ENCODE measurements at places on chromosomes 1 and 21.

DNA sequence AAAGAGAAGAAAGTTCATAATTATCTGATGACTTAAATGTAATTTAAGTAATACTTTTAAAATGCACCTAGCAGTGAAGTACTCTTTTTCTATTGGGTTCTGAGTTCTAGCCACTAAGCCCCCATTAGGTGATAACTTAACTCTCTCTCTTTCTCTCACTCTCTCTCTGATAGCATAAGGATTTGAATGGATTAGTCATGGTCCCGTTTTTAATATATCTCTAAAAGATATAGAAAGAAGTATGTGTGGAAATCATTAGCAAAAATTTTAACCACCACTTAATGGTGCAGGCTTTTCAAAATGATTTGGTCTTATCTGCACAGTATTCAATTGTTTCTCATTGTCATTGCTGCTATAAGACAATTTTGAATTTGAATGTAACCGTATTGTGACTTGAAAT lies 78.2 kb downstream of the RWDD3 start:
- DNase-seq = no peak

- no peak for DNase-seq
These were observed 49.5 kb downstream of the CHD1L start for GRCh38 chr1:147292012-147292411.

DNA sequence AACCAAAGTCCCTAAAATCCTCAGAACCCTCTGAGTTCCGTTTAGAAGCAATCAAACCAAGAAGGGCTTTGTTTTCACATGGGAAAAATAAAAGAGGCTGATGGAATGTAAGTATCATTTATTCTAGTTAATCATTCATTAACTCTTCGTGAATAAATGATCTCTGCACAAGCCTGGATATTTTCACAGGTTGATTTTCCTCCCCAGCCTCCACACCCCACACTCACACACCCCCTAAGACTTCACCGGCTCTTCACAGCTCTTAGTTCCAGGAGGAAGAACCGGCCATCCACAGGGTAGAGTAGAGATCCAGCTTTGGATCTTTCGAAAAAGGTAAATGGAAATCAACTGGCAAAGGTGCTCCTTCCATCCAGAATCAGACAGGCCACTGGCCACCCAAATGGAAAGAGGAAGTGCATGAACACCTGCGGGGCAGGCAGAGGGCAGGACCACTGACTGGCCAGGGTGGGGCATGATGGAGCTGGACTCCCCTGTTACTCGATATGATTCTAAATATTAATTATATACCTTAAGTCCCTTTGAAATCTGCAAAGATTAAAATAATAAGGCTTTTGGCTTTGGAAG lies 10.0 kb downstream of the C1orf198 start:
- no peak for DNase-seq

DNA sequence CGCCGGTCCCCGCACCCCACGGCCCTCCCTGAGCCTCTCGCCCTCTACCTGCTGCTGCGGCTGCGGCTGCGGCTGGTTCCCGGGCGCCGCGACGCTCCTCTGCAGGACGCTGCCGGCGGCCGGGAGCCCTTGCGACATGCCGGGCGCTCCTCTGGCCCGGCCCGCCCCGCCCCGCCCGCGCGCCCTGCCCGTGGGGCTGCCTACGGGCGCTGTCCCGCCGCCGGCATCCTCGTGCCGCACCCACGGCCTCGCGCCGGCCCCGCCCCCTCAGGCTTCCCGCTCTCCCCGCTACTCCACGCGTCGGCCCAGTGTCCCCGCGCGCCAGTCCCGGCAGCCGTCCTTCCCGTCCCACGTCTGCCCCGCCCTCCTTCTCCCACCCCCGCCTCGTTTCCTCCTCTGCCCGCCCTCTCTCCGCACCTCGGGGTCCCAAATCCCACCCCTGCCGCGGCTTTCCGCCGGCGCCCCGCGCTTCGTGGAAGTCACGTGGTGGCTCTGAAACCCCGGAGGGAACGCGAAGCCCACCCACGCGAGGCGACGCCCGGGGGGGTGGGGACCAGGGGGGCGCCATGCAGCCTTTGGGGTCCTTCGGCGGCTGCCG lies at the start of gene BATF3:
Gene BATF3, minus strand, starts transcription at position 216 of the 598 bp plus-strand sequence. Its CDS starts 78 bp downstream, at position 138.
- DNase-seq = no peak

- DNase-seq = peak; percentile 52
These were observed 269.7 kb downstream of the LMO4 start for GRCh38 chr1:87598429-87598828.

All from iPS DF 19.7 (cell line).